ENCODE measurements at places on chromosomes 4 and X.

GRCh38 chrX:12308420-12308819, 170.1 kb downstream of the FRMPD4 start:
- no peak for DNase-seq

DNA sequence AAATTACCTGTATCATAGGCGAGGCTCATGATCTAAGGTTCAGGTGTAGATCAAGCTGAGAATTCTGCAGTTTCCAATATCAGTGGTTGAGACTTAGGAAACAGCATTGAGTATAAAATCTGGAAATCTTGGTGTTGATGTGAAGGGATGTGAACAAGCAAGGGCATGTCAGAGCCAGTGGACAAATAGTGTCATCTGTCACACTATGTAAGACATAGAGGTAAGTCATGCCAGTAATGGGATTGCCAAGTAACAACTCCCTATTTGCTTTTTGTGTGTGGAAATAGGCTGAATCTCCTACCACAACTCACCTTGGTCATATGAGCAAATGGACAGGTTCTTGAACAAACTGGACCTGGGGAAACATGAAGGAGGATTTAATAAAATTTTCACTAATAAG, 334.5 kb upstream of the EMCN start:
- no peak for DNase-seq

DNA sequence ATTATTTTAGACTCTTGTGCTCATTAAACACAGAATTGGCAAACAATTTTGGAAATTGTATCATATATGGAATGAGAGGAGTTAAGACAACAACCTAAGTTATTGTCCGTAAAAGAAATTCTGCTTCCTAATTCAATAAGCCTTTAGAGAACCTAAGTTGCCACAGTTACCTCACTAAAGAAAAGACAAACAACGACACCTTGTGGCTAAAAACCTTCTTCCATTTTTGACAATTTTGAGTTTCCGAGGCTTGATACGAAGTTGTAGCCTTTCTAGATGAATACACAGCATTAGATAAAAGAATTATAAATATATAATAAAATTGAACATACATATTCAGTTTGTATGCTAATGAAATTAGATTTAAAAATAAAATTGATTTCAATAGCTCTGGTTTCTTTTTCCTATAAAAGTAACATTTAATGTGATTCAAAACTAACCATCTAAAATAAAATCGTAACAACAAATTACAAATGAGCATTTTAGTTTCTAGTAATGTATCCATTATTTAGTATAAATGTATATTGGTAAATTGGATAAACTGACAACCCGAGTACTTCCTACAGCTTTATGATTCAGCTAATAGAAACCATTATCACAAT, 275.1 kb downstream of the GPM6A start:
- no peak for DNase-seq

GRCh38 chr4:113750734-113751133, 10.8 kb downstream of the CAMK2D start:
- no peak for DNase-seq

- no peak for DNase-seq
These were observed 687.2 kb downstream of the FAM133A start for GRCh38 chrX:94361241-94361640.

DNA sequence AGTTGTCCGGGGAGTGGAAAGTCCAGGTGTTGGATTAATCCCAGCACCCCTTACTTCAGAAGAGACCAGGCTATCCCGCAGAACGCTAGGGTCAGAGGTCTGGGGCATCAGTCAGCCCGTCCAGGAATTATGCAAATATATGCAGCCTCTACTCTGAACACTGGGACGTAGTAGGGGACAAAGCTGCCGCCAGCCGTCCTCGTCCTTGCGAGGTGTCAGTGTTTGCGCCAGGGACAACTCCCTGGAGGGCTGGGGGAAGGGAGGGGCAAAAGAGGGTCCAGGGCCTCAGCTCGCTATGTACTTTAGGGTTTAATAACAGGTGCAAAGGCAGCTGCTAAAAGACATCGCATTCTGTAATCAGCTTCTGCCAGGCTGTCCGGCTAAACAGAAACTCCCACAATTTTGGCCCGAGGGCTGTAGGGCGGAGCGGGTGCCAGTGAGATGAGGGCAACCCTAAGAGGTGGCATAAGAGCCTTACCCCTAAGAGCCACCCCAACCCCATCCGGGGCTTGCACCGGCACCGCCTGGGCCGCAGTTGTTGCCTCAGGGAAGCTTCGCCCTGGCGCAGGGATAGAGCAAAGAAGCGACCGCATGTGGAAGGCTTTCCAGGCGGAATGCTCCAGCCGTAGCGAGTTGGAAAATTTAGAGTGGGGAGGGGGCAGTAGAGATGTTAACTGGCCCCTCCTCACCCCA, 8.4 kb downstream of the HAND2 start:
- no peak for DNase-seq

DNA sequence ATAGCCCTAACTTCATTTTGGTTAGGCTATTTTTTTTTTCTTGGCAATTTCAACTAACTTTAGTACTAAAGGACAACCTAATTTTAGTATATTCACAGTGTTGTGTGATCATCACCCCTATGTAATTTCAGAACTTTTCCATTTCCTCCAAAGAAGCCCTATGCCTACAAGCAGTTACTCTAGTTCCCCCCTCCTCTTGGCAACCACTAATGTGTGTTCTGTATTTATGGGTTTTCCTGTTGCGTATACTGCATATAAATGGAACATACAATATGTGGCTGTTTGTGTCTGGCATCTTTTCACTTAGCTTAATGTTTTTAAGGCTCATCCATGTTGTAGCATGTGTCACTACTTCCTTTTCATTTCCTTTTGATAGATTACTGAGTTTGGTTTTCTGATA, 57.6 kb downstream of the N4BP2 start:
- DNase-seq = no peak

All from hematopoietic multipotent progenitor cell treated with erythropoietin and hydrocortisone succinate and interleukin-3 and kit ligand, for 15 days (in vitro differentiated cells).